Stimulated activated CD8-positive, alpha-beta memory T cell treated with anti-CD3 and anti-CD28 coated beads, Interleukin-4, amount 100 ng/mL, for 24 hours (primary cell): ENCODE measurements at places on chromosomes 2 and 18.

DNA sequence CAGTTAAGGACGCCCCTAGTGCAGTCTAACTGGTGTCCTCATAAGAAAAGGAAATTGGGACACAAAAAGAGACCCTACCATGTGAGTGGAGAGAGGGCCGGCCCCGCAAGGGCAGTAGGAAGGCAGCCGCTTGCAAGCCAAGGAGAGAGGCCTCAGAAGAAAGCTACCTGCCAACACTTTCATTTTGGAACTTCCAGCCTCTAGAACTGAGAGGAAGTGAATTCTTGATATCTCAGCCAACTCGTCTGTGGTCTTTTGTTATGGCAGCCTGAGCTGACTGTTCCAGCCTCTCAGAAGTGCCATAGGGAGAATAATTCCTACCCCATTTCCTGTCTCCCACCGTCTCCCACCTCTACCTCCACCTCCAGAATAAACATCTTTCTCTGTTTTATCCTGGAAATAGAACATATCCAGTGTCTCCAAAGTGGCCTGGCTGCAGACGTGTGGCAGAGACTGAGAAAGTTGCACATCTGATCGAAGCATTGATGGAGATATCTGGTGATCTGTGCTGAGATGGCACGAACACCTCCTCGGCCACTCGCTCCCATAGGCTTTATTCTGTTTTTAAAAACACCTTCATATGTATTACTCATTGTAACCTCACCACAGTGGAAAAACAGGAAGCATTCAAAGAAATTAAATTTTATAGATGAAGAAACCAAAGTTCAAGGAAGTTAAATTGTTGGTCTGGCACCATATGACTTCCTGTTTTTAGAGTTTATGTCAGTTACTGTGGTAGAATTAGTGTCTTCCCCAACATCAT lies 39.5 kb upstream of the MARCO start:
- no peak for DNase-seq

GRCh38 chr18:28984731-28985130 lies 807.8 kb upstream of the CDH2 start:
- no peak for DNase-seq

- no peak for DNase-seq
These were observed 21.7 kb upstream of the KLHL29 start for GRCh38 chr2:23363268-23363667.

- peak; percentile 7 for DNase-seq
These were observed 26.6 kb upstream of the SEH1L start for GRCh38 chr18:12921178-12921577.

- DNase-seq: no peak
These were observed 546.6 kb upstream of the CHAC2 start for GRCh38 chr2:53220969-53221368.

- DNase-seq: peak; percentile 57
These were observed at the start of gene TRABD2A for GRCh38 chr2:84880645-84881521. Gene TRABD2A (minus strand): TSS chr2:84881084. CDS start chr2:84881039, 45 bp downstream.

GRCh38 chr2:122704109-122704563 lies 948.7 kb downstream of the TSN start:
- DNase-seq: no peak

DNA sequence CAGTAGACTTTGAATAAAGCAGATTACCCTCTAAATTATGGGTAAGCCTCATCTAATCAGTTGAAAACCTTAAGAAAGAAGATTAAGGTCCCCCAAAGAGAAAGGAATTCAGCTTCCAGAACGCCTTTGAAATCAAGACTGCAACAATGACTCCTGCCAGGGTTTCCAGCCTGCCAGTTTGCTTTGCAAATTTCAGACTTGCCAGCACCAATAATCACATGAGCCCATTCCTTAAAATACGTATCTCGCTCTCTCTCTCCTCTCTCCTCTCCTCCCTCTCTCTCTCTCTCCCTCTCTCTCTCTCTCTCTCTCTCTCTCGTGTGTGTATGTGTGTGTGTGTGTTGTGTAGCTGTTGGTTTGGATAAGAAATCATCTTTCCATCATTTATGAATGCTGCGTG lies 184.2 kb downstream of the PDE1A start:
- no peak for DNase-seq

DNA sequence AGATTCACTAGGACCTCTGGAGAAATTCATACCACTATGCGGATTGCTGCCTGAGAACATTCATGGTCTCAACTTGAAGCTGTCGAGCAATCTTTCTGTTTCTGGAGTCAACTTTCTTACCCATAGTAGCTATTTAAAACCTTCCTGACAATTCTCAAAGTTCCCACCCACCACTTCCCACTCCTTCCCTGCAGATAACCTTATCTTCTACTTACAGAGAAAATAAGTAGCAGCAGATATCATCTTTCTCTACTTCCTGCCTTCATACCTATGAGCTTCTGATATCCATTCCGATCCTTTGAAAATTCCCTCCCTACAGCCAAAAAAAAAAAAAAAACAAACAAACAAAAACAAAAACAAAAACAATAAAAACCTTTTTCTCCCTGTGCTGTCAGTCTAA lies 81.2 kb upstream of the CYRIA start:
- no peak for DNase-seq
